Eye (tissue), 1 donor: ENCODE measurements at places on chromosomes 2 and 18.

- no peak for DNase-seq
These were observed 11.4 kb downstream of the PPIL3 start for GRCh38 chr2:200877443-200877842.

DNA sequence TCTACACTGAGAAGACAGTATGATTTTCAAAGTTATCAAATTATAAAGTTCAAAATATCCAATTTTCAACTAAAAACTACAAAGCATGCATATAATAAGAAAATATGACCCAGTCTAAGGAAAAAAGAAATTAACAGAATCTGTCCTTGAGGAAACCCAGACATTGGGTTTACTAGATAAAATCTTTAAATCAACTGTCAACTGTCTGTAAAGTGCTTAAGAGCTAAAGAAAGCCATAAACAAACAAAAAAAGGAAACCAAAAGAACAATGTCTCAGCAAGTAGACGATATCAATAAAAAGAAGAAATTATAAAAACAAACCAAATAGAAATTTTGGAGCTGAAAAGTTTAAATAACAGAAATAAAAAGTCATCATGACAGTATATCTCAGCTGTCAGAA lies 10.5 kb upstream of the ABCB11 start:
- DNase-seq = no peak

- no peak for DNase-seq
These were observed 12.9 kb upstream of the NABP1 start for GRCh38 chr2:191664823-191665677.

- DNase-seq = peak; percentile 52
These were observed 221.9 kb downstream of the DYM start for GRCh38 chr18:49238433-49239042.

- DNase-seq = no peak
These were observed 28.4 kb upstream of the NEB start for GRCh38 chr2:151762694-151763093.

DNA sequence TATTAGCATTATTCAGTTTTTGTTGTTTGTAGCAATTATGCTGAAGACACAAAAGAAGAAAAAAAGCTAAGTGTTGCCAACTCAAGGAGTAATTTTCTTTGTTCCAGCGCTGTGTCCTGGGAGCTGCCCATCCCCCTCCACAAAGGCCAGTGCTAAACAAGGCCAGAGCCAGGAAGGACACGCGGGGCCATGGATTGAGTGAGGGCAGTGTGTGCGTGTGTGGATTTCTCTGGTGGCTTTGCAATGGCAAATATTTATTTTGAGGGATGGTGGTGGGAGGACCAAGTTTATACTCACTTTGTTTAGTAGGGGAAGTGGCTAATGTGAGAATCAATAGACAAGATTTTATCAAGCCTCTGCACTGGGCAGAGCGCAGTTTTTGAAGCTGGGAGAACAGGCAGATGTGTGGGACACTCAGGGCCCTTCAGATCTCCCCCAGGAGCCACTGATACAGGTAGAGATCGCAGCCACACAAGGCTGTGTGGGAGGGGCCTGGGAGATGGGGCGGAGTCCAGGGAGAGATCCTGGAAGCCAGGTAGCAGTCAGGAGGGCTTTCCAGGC lies 11.4 kb downstream of the AGAP1 start:
- peak; percentile 66 for DNase-seq

DNA sequence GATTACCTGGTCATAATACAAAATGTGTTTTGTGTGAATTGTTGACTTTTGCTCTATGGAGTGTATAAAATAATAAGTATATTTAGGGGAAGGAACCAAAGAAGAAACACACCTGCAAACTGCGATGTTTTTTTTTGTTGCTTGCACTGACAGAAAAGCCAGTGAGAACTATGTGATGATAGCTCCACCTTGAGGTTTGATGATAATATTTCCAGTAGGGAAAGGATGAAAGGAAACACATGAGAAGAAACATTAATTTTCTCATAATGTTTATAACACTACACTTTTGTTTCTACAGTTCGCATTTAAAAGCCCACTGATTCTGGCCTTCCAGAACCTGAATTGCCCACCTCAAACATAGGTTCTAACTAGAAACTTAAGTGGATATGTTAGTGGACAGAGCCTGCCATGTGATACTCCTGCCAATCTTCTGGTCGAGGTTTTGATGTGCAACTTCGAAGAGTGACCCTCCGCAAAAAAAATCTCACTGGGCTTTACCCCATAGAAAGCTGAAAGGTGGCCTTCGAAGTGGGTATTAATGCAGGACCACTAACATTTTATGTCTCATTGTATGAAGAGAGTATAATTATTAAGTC lies 476.4 kb upstream of the SPHKAP start:
- DNase-seq = peak; percentile 74

DNA sequence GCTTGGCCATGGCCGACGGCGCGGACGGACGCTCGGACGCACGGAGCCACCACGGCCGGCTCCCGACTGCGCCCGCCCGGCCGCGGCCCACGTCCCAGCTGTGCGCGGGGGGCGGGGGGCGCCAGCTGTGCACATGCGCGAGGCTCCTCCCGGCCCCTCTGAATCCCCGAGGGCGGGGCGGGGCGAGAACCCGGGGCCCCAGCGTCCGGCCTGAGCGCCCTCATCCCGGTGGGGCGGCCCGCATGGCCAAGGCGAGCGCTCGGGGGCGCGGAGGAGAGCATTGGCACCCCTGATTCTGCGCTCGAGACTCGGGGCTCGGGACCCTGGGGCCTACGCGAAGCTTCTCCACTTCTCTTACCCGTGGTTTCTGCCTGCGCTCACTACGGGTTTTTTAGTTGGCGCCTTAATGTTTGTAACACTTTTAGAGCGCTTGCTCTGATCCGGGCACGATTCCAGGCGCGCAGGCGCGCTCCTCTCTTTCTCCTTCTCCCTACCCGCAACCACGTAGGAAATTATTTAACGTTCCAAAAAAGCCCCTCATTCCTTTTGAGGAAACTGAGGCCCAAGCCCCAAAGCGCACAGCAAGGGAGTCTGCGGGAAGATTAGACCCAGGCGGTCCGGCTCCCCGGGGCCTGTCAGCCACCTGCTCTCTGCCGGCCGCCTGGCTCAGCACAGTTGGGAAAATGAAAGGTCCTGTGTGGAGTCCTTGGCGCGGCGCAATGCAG lies at the start of gene PXDN:
PXDN (minus strand) TSS at position 70 of the 725 bp plus-strand sequence; CDS start at position 10, 60 bp downstream.
- DNase-seq = peak; percentile 89
